ENCODE measurements at places on chromosomes 4 and X. TPM values are rescaled to one million over a fixed set of nuclear protein-coding genes. Genes with fewer than 3 reads are reported as not detected.

ELMOD2 gene
- total RNA-seq: 17.1 TPM

ZNF185 gene
- total RNA-seq: 5.3 TPM

DNAAF6 gene
- total RNA-seq: not detected

GSX2 gene
- total RNA-seq: not detected

SERPINA7 gene
- total RNA-seq: not detected

SASH3 gene
- total RNA-seq: not detected
